ENCODE measurements at places on chromosomes 12 and 14.
A peak's percentile ranks its signal among the peaks of the same experiment; 100 is the strongest.

- no peak overlapping the region for H3K4me3 ChIP-seq
- H3K4me1 ChIP-seq = no peaks in the 10 kb centered on the region
- no peak for DNase-seq
Observed at GRCh38 chr12:53113951-53114350, 10.7 kb downstream of the SOAT2 start.

- no peak for DNase-seq
- H3K4me3 ChIP-seq = peak overlapping the region; percentile 77
- 0 out of 2 replicates have a peak, but pooled peaks cover 3% of the 10 kb centered on the region for H3K36me3 ChIP-seq
- H3K4me1 ChIP-seq = peaks cover 5% of the 10 kb centered on the region
- H3K27me3 ChIP-seq = no peaks in the 10 kb centered on the region
Observed at GRCh38 chr14:57389646-57390036, 745 bp upstream of the NAA30 start.

DNA sequence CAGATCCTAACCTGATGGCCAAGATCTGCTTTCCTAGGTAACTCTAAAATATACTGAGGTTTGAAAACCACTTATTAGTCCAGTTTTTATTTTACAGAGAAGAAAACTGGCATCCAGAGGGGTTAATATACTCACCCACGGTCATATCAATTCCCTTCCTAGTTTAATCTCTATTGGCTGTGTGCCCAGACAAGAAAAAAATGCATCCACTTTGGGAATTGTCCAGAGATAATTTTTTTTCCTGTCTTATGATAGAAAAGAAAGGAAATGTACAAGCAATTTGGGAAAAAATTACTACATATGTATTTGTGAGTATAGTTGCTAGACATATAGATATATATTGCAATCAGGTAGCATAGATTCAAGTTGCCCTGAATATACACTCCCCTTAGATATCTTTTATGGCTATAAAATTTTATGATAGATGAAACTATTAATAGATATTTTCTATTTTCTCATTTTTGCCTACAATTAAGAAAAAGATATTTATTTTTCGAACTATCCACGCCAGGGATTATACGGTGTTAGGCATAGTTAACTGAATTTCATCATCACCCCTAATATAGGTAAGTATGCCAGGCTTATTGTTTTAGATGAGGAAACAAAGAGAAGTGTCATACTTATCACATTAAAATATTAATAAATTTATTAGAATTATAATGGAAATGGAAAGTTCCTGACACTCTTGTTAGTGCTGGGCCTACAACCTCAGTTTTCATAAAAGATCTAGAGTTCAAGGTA, 100.5 kb upstream of the SLC38A2 start:
- no peaks in the 10 kb centered on the region for H3K27me3 ChIP-seq
- peaks cover 100% of the 10 kb centered on the region for H3K4me1 ChIP-seq
- no peaks in the 10 kb centered on the region for H3K36me3 ChIP-seq
- H3K27ac ChIP-seq = peak overlapping the region; percentile 100
- DNase-seq = no peak

DNA sequence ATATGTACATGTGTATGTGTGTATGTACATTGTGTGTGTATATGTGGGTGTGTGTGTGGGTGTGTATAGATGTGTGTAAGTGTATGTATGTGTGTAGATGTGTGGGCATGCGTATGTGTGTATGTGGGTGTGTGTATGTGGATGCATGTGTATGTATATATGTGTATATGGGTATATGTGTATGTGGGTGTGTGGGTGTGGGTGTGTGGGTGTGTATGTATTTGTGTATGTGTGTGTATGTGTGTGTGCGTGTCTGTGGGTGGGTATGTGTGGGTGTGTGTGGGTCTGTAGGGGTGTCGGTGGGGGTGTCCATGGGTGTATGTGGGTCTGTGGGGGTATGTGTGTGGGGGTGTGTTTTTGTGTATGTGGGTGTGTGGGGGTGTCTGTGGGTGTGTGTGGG, 101.6 kb downstream of the PIWIL1 start:
- H3K4me3 ChIP-seq = no peak overlapping the region
- no peak overlapping the region for H3K27ac ChIP-seq
- no peaks in the 10 kb centered on the region for H3K4me1 ChIP-seq
- DNase-seq = no peak
- no peaks in the 10 kb centered on the region for H3K36me3 ChIP-seq

- H3K36me3 ChIP-seq = no peaks in the 10 kb centered on the region
- no peak overlapping the region for H3K27ac ChIP-seq
- H3K27me3 ChIP-seq = no peaks in the 10 kb centered on the region
- H3K4me3 ChIP-seq = no peak overlapping the region
- no peak for DNase-seq
Observed at GRCh38 chr12:34352098-34352497, 329.8 kb downstream of the ALG10 start.
